ENCODE measurements at places on chromosomes 3 and 15.

DNA sequence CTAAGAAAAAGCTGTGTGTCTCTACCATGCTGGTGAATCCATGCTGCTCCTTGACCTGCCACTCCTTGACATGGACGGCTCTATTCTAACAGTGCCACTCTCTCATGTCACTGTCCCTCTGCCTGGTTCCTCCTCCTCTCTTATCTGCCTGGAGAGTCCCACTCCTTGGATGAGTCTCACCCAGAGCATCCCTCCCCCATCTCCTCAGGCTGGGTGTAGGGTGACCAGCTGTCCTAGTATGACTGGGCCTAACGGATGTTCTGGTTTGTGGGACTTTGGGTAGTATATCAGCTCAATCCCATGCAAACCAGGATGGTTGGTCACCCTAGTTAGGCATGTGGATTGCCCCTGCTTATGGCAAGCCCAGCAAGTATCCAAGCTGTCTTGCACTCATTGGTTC is 54.3 kb downstream of the LIPC start:
- no peak for DNase-seq

DNA sequence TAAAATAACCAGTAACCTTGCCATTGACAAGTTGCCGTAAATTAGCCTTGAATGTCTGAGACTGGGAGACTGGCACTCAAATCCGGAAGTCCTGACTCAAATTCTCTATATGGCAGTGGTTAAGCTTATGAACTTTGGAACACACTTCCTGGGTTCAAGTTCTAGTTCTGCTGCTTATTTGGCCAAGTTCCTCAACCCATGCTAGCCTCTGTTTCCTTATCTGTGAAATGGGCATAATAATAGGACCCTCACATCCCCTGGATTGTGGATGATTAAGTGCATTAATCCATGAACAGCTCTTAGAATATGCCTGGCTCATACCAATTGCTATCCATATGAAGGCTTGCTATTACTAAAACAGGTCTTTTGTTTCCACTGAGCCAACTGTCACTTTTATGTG is 311.5 kb downstream of the EDEM1 start:
- DNase-seq, result no peak

DNA sequence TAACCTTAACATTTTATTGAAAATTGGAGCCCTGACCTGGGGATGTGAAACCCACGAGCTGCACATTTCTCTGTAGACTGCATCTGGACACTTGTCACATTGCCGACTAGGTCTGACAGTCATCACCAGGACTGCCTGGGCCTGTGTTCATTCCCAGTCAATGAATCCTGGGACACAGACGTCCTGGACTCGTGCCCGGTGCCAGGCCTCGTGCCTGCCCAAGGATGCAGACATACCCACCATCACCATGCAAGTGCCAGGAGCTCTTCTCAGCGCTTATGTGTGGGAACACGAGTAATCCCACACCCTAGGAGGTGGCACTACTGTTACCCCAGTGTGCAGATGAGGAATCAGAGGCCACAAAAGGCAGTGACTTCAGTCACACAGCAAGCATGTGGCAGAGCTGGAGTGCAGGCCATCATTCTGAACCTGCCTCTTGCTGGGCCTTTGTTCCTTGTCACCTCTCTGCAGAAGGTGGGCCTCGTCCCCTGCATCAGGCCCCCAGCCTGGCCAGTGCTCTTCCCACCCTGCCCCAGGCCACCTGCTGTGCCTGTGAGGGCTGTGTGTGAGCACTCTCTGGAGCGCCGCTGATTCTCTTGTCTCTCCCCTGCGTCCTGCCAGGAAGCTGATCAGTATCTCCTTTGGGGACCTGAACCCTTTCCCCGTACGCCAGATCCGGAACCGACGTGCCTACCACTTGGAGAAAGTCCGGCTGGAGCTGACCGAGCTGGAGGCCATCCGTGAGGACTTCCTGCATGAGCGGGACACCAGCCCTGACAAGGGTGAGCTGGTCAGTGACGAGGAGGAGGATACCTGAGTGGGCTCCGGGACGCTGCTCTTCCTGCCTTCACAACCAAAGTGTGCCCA is 58.5 kb downstream of the ADAMTS7 start:
- peak; percentile 13 for DNase-seq

DNA sequence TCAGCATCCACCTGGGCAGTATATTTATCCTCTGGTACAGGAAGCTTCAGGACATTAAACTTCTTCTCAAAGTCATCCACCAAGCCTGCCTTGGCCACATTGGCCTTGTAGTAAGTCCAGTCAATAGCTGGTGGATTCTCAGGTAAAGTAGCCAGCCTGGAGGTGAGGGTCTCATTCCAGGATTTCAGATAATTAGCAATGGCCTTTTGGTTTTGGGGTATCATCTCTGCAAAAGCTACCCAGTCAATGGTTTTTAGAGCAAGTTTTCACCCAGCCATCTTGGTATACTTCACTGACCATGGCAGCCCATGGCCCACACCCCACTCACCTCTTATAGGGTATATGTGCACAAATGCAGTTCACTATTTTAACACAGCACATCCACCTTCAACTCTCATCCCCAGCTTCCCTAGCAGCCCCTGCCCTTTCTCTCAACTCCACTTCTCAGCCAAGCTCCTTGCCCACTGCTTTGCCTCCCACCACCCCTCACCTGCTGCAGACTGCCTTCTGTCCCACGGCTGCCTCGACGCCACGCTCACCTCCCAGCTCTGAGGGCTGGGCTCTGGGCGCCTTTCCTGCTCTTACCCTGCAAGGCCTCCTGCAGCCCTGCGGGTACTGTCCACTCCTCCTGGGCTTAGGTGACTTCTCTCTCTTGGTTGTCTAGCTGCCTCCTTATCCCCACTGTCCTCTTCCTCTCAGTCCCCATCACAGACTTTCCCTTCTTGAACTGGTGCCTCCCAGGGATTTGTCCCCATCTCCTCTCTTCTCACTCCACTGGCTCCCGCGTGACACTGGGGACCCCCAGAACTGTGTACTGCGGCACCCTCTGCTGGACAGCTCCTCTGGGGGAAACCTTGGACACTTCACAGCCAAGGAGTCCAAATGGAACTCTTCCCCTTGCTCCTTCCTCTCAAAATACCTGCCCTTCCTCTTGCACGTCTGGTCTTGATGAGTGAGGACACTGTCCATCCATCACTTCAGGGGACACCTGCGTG is 1.7 kb upstream of the TGM5 start:
- DNase-seq, result no peak

GRCh38 chr3:134282659-134283047 is 32.0 kb upstream of the RYK start:
- no peak for DNase-seq

- DNase-seq, result no peak
These were observed 19.3 kb downstream of the PDIA5 start for GRCh38 chr3:123085932-123086627.

DNA sequence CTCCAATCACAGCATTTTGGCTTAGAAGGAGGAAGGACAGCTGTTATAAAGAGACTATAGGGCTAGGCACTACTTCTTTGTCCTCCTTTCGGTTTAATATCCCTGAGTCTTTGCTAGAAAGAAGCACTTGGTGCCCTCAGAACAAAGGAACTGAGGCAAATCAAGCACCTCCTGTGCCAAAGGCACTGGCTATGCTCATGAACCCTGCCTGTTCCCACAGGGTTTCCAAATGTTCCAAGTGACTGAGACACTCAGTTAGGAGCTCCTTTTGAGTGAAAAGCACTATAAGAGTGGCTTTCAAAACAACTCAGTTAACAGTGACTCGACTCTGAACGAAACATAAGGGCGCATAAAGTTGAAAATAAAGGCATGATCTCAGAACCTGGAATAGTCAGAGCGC is 25.0 kb downstream of the TBC1D2B start:
- no peak for DNase-seq

GRCh38 chr3:177221744-177222143 is 24.5 kb upstream of the TBL1XR1 start:
- DNase-seq, result no peak

GRCh38 chr15:43285609-43286037 is 18.9 kb upstream of the TGM5 start:
- DNase-seq, result no peak

DNA sequence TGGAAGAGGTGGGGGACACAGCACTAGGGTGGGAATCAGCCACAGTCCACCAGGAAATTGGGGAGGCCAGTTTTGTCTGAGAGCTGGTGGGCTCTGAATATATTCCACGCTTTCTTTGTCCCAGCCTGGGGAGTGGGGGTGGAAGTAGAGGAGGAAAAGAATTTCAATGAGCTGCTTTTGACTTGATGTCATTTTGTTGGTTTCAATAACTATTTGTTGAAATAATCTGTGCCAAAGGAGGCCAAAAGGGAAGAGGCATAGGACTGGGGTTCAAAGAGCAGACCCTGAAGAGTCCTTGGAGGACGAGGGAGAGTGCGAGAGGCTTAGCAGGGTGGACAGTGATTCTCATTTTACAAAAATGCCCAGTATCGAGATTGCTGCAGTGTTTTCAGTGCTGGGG is 262.3 kb downstream of the SHQ1 start:
- DNase-seq, result no peak

GRCh38 chr3:4948395-4948794 is 30.8 kb upstream of the BHLHE40 start:
- no peak for DNase-seq

GRCh38 chr3:151085227-151085888 is at the start of gene MED12L:
MED12L (plus strand) TSS chr3:151085664; CDS start chr3:151086927, 1,263 bp downstream.
- peak; percentile 73 for DNase-seq

DNA sequence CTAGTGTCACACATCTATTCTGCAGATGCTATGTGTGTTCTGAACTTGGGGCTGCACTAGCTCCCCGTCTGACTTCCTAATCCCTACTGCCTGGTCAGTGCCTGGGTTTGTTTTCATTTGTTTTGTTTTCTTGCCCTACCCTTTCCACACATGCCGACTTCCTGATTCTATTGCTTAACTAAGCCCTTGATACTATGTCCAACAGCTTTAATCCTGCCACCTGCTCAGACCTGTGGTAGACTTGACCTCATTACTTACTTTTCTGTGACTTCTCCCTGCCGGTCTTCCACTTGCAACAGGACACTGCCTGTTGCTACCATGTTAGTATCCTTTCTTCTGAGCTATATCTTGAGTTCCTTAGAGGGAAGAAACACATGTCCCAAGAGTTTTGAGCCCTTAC is 39.3 kb upstream of the CEMIP start:
- DNase-seq, result no peak

DNA sequence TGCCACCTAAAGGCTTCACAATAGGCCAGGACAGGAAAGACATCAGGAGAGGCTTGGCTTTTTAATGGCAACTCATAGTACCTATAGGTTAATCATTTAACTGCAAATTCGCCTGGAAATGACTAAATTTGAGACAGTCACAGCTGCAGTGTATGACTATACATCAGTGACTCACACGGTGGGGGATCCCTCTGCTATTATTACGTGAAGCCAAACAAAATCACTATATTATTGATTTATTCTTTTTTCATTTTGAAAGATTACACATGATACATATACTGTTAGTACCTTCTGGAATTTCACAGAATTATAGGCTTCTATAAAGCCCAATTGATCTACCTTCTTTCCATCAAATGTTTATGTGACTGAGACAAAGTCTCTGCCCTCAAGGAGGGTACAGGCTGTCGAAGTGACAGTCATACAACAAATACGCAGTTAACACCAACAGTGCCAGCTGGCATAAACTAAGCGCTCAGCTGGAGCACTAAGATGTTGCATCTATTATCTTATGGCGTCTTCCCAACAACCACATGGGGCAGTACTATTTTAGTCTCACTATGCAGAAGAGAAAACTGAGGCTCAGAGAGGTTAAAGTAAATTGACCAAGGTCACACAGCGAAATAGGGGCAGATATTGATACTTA is 82.0 kb upstream of the LMOD3 start:
- no peak for DNase-seq

DNA sequence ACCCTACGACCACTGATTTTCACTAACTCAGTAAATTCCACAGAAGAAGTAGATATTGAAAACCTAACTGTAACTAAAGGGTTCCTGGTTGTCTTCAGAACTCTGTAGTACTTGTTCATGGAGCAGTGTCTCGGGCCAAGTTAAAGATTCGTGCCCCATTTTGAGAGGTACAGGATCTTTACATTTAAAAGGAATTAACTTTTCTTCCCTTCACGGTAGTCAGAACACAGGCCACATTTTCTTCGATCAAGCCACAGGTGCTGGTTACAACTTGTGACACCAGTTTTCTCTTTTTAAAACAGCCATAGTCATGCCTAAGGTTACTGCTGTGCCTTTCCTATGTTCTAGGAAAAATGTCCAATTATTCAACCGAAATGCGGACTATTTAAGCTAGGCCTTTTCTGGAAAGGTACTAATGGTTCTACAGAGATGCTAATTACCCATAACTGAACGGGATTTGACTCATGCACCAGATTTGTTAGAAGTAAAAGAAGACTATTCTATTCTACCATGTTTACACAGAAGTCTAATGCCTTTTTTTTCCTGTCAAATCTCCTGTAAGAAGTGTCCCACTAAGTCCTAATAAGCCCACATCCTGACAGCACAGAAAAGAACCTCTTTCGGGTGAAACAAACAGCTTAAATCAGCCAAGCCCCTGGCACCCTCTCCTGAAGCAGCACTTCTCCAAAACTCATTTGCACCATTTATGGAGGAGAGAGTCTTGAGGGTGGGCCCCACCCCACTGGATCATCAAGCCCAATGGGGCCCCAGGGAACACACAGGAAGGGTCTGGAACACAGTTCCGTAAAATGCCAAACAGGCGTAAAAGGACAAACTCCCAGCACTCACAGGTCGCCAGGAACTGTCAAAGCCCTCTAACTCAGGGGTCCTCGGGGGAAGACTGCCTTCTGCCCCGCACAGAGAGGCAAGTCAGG is 1.9 kb downstream of the LRIG1 start:
- DNase-seq, result no peak

GRCh38 chr3:71206305-71207165 is 377.0 kb downstream of the FOXP1 start:
- DNase-seq, result no peak

GRCh38 chr3:55458181-55458790 is 28.8 kb downstream of the WNT5A start:
- DNase-seq, result no peak

GRCh38 chr3:133383175-133383574 is 16.7 kb upstream of the BFSP2 start:
- DNase-seq, result no peak

- no peak for DNase-seq
These were observed 20.0 kb downstream of the RIOX2 start for GRCh38 chr3:97952280-97952679.

DNA sequence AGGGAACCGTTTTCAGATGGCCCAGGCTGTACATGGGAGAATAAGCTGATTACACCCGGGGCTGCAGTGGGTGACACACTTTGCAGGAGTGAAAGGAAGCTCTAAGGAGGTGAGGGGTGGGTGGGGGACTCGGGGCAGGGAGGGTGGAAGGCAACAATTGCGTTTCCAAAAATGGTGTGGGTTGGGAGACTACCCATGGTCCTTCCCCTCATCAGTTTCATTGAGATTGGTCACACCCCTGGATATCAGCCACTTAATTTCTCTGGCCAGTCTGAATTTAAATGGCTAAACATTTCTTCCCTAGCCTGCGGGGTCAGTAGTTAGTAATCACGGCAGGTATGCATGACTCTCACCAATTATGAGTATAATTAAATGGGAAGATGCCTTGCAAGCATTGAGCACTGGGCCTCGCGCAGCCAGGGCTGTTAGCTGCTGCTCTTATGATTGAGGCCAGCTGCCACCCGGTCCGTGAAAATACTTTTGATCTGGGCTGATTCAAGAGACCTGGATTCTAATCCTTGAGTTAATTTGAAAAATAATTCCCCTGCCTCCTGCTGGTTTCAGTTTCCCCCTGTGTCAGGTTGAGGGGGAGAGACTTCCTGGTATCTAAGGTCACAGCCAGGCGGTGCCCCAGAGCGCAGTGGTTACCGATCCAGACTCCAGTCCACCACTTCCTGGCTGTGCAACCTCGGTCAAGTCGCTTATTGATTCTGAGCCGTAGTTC is 23.3 kb downstream of the SLC6A6 start:
- no peak for DNase-seq

Data from left hindlimb (tissue), 1 donor.